ENCODE measurements at places on chromosomes 7 and 10.

DNA sequence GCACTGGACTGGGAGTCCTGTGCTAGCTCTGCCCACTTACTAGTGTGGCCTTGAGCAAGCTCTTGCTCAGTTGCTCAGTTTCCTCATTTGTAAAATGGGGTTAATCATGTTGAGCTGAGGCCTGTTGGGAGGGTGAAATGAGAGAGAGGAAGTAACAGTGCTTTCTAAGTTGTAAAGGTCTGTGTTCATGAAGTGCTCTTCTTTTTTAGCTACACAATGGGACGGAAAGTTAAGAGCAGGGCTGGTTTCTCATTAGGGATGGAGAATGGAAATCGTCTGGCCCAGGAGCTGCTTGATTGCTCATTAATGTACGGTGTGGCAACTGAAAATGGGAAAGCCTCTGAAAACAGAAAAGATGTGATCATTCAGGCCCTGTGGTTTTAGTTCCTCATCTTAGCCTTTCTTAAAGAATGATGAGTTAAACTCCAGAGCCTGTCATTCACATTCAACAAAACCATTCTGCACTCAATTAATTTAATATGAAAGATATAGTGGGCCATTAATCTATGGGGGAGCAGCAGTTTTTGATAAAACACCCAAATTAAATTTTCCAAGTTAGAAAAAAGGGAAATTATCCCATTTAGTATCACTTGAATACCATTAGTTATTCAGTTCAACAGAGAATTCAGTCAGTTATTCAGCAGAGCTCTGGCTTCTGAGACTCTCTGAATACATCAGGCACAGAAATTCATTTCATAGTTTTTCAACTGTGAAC is 60.5 kb downstream of the SH2D4B start:
- DNase-seq, result no peak

GRCh38 chr7:155106356-155106755 is 36.2 kb downstream of the HTR5A start:
- DNase-seq, result no peak

- DNase-seq, result no peak
Measured at GRCh38 chr7:33776788-33777187, 128.6 kb upstream of the BMPER start.

- DNase-seq, result no peak
Measured at GRCh38 chr10:19111501-19112267, 63.1 kb downstream of the MALRD1 start.

DNA sequence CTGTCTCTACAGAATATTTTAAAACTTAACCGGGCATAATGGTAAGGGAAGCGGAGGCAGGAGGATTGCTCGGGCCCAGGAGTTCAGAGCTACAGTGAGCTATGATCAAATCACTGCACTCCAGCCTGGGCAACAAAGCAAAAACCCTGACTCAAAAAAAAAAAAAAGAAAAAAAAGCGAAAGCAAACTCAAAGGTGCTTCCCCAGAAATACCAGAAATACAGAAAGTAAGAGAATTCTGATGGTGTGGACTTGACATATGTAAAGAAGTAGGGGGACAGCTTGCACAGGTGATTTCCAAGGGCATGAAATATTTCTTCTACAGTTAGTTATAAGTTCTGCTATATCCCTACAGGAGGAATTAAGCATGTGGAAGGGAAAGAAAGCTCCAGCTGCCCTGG is 69.7 kb upstream of the APBB1IP start:
- no peak for DNase-seq

- DNase-seq, result peak; percentile 86
Measured at GRCh38 chr10:79381804-79382221, 34.5 kb downstream of the PPIF start.

- DNase-seq, result no peak
Measured at GRCh38 chr10:91424016-91424415, 13.9 kb downstream of the HECTD2 start.

- DNase-seq, result no peak
Measured at GRCh38 chr7:105105579-105105978, 91.6 kb downstream of the KMT2E start.

- DNase-seq, result no peak
Measured at GRCh38 chr7:4168541-4168940, 513.6 kb upstream of the FOXK1 start.

DNA sequence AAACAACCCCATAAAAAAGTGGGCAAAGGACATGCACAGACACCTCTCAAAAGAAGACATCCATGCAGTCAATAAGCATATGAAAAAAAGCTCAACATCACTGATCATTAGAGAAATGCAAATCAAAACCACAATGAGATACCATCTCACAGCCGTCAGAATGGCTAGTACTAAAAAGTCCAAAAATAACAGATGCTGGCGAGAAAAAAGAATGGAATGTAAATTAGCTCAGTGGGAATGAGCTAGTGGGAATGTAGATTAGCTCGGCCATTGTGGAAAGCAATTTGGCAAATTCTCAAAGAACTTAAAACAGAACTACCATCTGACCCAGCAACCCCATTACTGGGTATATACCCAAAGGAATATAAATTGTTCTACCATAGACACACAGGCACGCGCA is 287.0 kb downstream of the WDR37 start:
- no peak for DNase-seq

- no peak for DNase-seq
Measured at GRCh38 chr10:73841526-73842285, 30.3 kb upstream of the NDST2 start.

GRCh38 chr7:121795736-121796135 is 77.2 kb upstream of the PTPRZ1 start:
- DNase-seq, result no peak

DNA sequence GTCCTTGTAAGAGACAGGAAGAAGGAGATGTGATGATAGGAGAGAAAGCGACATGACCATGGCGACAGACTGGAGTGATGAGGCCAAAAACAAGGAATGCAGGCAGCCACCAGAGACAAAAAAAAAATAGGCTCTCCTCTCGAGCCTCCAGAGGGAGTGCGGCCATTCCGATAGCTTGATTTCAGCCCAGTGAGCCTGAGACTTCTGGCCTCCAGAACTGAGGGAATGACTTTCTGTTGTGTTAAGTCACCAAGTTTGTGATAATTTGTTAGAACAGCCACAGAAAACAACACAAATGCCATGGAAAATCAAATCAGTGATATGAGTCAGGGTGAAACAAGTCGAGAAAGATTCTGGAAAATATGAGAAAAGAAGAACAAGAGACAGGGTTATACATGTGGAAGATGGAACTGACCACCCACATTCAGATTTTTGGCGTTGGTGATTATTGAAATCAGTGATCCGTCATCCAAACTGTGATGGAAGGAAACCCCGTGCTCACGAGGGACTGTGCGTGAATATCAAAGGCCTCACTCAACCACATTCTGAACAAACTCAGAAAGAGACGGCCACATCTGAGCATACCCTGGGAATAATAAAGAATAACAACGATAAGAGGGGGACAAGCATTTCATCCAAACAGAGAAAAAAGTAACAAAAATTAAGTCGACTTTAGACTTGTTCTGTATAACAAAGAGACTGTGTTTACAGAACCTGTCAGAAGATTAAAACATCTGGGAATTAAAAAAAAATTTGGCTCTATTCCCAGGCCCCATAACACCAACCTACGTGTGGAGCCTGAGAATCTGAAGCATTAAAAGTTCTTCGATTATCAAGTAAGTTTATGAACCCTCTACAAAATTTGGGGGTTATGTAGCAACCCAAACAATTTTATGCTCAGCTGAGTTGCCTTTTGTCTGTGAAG is 72.1 kb downstream of the EEPD1 start:
- no peak for DNase-seq

DNA sequence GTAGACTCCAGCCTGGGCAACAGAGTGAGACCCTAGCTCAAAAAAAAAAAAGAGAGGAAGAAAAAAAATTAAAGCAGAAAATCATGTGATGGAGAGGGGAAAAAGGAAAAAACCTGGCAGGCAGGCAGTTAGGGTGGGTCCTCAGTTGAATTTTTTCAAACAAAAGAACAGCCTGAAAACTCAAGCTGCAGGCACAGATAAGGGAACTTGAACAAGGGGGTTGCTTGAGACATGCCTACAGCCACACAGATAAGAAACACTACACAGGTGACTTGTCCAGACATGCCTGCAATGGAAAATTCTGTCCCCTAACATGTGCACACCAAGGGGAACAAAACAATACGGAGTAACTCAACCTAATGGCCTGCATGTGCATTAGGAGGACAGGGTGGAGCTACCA is 19.2 kb downstream of the VIM start:
- no peak for DNase-seq

GRCh38 chr7:69651101-69651590 is 52.9 kb downstream of the AUTS2 start:
- no peak for DNase-seq

DNA sequence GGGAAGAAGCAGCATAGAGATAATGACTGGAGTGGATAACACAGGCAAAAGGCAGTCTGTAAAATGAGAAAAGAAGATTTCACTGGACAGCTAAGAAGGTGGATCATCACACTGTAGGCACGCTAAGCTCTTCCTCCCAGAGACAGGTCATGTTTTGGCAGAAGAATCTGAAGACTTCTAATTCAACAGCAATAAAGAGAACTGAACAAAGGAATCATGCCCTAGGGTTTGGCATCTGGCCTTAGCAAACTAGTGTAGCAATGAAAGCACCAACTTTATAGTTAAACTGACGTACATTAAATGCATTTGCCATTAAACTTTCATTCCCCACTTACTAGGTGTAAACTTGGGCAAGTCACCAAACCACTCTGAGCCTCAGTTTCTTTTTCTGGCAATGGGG is 84.4 kb upstream of the SEM1 start:
- DNase-seq, result no peak

- no peak for DNase-seq
Measured at GRCh38 chr7:127609297-127609696, 8.6 kb downstream of the PAX4 start.

DNA sequence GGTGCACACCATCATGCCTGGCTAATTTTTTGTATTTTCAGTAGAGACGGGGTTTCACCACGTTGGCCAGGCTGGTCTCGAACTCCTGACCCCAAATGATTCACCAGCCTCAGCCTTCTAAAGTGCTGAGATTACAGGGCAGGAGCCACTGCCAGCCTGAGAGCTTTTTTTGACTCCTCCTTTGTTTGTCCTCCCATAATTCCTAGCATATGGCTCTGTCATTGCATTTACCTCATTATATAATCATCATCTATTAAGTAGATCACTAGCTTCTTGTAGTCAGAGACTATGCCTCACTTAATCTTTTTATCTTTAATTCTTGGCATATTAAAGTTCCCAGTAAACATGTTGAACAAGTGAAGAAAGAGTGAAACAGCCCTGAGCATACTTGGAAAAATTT is 82.1 kb downstream of the CPEB3 start:
- no peak for DNase-seq

DNA sequence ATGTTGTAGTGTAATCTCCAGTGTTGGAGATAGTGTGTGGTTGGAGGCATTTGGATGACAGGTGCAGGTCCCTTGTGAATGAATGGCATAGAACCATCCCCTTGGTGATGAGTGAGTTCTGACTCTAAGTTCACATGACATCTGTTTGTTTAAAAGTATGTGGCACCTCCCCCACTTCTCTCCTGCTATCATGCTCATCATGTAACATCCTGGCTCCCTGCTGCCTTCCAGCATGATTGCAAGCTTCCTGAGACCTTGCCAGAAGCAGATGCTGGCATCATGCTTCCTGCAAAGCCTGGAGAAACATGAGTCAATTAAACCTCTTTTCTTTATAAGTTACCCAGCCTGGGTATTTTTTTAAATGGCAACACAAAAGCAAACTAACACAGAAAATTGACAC is 499.0 kb upstream of the SEMA3D start:
- no peak for DNase-seq

- DNase-seq, result no peak
Measured at GRCh38 chr10:61359452-61359851, 93.7 kb downstream of the TMEM26 start.

GRCh38 chr10:116126954-116127695 is 145.9 kb downstream of the GFRA1 start:
- DNase-seq, result no peak

DNA sequence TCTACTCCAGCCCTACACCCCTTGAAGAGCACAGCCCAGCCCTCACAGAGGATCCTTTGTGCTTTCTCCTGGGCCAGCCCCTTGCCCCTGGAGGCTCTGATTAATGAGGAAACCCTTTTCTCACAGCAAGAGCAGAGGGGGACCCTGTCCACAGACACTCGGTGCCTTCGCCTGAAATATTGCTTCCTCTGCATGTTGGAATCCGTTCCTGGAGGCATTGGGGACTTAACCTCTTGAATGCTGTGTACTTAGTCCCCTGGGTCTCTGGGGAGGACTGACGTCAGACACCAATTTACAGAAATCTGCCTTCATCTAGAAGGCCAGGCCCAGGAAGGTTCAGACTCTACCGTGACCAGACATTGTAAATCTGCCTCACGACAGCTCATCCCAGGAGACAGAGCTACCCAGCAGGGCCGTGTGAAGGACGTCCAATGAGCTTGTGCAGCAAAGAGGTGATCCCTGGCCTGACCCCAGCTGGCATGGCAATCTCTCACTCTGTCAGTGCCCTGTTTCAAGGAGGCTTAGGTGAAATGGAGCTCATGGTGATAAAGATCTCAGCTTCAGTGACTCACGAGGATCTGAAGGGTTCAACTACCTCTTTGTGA is 8.1 kb upstream of the TMEM72 start:
- DNase-seq, result no peak

- DNase-seq, result no peak
Measured at GRCh38 chr7:157462419-157462771, 125.6 kb downstream of the DNAJB6 start.

GRCh38 chr7:115127399-115128021 is 205.6 kb downstream of the MDFIC start:
- no peak for DNase-seq

- DNase-seq, result no peak
Measured at GRCh38 chr7:106717254-106717954, 56.4 kb upstream of the CCDC71L start.

DNA sequence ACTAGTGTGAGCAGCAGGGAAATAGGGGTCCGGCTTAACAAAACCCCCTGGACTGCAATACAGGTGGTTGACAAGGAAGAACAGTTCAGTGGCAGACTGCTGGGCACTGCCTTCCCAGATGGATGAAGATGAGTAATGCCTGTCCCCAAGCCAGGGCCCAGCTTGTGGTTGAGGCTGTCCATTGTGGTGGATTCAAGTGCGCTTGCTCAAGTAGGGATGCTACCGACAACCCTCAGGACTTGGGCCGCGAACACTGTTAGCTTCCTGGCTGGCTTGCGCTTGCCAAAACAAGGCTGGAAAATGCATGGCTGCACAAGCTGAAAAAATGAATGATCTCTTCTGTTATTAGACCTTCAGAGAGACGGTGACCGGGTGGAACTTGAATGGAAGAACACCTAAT is 116.1 kb upstream of the ACBD5 start:
- no peak for DNase-seq
